ENCODE measurements at places on chromosomes 6 and 20.

GRCh38 chr6:123769431-123769830 is 34.2 kb upstream of the NKAIN2 start:
- no peak for DNase-seq

GRCh38 chr20:44692932-44693480 is 22.2 kb upstream of the CCN5 start:
- no peak for DNase-seq

- DNase-seq = no peak
Observed at GRCh38 chr6:47788498-47788884, 6.7 kb downstream of the OPN5 start.

DNA sequence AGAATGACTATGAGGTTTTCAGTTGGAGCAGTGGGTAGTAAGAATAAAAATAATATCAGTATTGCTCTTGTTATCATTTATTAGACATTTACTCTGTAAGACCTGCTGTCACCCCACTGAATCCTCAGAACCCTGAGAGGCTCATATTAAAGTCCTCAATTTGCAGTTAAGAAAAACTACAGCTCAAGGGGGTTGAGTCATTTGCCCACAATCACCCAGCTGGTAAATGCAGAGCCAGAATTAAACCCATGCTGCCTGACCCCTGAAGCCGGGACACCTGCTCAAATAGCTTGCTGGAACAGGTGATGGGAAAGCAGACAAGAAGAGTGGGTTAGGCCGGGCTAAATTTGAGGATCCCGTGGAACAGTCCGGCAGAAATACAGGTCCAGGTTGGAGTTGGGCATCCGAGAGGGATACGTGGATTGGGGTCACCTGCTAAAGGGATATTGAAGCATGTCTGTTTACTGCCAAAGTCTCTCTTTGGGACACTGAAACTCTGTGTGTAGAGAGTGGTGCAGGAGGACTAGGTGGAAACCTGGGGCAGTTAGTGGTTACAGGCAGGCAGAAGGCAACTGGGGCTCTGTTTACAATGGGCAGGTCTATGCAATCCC is 344.1 kb downstream of the CDC5L start:
- DNase-seq = no peak

DNA sequence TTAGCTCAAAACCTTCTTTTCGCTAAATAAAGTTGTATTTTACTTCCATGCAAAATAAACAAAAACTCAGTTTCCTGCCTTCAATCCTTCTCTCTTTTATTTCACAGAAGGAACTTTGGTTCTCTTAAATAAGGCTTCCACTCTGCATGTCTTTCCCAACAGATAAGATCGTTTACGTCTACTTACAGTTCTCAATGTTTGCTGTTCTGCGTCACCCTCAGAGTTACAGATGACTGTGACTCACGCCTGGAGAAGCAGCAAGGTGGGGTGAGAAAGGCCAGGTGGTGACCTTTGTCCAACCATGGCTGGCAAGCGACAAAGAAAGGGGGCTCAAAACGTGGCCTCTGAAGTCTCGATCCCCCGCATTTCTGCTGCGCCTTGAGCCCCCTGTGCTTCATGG is 51.4 kb upstream of the RPS6KA2 start:
- no peak for DNase-seq

DNA sequence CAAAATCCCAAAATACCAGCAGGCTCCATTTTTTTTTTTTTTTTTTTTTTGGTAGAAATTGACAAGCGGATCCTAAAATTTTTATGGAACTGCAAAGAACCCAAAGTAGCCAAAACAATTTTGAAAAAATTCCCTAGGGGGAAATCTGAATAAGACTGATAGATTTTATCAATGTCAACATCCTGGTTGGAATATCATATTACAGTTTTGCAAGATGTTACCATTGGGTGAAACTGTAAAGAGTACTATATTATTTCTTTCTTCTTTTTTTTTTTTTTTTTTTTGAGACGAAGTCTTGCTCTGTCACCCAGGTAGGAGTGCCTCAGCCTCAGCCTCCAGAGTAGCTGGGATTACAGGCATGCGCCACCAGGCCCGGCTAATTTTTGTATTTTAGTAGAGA is 29.4 kb upstream of the BEND3 start:
- DNase-seq = no peak

DNA sequence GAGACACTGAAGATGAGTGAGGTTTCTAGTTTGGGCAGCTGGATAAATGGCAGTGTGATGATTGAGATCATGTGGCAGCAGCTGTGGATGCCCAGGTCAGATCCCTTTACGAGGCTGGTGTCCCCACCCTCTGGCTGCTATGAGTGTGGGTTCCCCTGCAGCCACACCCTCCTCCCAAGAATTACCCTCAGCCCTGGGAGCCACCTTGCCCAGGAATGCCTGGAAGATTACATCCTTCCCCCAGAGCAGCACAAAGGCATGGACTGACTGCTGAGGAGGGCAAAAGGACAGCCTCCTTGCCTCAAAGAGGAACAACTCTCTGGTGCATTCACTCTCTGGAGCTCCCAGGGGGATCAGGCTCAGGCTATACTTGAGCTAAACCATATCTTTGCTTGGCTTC is 15.0 kb upstream of the PKHD1 start:
- DNase-seq = no peak

DNA sequence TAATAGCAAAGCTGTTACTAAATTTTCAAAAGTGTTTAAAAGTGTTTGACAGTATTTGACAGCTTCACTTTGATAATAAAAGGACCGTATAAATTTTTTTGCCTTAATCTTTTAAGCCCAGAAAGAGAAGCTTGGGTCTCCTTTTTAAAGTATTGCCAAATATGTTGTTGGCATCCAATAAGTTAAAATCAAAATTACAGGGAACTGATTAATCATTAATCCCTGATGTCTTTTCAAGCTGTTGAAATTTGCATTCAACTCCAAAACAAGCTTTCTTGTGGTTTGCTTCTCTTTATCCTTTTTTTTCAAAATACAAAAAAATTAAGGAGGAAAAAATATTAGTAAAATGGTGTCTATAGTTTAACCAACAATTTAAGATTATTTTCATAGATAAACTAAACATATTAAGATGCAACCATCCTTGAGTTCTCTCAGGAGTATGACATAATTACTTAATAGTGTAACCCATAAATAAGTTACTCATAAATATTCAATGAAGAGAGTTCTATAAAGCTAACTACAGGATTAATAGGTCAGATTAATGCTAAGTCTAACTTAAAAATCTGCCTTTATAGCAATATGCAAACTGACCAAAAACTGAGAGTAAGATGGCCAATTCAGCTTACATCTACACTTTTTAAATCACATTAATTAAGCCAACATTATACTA is 27.0 kb upstream of the CALHM6 start:
- DNase-seq = no peak

GRCh38 chr6:3737831-3738210 is 13.7 kb downstream of the PXDC1 start:
- DNase-seq = no peak

DNA sequence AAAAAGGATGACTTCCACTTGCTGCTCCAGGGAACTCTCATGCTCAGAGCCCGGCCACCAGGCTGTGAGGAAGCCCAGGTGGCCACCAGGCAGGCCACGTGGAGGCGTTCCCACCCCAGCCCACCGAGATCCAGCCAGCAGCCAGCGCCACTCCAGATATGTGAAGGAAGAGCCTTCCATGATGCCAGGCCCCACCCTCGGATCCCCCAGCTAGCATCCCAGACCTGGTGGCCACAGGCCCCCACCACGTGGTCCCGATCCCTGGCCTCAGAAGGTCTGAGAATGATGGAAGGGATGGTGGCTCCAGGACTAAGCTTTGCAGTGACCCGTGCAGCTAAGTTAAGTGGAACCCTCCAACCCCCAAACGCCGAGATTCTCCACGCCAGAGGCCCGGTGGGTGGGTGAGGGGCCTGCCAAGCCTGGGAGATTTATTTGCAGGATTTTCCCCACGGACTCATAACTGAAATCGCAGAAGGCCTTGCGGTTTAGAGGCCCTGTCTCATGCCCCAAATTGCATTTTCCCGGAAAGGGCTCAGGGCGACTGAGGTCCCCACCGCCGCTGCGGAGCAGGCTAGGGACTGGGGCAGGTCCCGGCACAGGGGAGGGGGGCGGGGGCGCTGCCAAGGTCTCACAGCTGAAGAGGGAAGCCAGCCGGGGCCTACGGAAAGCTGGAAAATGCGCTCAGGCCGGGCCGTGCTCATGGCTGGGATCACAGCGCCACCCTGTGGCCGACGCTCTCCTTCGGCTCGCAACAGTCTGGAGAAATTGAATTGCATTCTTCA is 31.1 kb upstream of the CST7 start:
- DNase-seq = peak; percentile 32

- no peak for DNase-seq
Observed at GRCh38 chr6:4394786-4395185, 259.4 kb upstream of the ECI2 start.

- DNase-seq = no peak
Observed at GRCh38 chr6:5142915-5143314, 57.8 kb downstream of the PPP1R3G start.

DNA sequence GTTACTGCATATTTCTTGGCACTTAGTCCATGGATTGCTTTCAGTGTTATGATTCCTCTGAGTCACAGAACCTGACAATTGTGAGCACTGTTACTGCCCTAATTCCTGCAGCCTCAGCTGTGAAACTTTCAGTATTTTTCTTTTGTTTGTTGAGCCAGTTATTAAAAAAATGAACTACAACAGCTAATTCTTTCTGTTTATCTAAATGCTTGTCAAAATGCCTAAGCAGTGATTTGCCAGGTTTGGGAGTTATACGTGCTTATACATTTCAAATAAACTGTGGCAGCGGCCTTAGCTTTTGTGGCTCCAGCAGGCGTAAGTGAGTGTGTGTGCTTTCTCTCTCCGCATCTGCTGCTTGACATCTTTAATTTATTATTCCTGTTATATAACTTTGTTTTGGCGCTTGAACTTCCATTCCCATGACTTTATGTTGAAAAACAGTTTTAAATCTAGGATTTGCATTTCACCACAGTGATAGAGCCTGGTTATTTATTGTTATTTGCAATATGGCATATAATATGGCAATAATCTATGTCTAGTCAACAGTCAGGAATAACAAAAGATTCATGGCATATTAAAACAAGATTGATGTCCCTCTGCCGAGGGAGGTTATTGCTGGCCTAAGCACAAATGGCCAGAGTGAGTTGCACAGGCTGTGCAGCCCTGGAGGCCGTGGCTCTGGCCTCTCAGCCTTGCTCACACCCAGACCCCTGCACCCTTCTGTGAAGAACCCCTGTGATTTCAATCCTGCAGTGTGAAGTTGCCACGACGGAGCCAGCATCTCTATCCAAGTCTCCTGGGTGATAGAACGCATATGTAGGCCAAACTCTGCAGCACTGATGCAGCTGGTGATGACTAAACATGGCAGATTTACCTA is 303.4 kb downstream of the THBS2 start:
- DNase-seq = no peak

DNA sequence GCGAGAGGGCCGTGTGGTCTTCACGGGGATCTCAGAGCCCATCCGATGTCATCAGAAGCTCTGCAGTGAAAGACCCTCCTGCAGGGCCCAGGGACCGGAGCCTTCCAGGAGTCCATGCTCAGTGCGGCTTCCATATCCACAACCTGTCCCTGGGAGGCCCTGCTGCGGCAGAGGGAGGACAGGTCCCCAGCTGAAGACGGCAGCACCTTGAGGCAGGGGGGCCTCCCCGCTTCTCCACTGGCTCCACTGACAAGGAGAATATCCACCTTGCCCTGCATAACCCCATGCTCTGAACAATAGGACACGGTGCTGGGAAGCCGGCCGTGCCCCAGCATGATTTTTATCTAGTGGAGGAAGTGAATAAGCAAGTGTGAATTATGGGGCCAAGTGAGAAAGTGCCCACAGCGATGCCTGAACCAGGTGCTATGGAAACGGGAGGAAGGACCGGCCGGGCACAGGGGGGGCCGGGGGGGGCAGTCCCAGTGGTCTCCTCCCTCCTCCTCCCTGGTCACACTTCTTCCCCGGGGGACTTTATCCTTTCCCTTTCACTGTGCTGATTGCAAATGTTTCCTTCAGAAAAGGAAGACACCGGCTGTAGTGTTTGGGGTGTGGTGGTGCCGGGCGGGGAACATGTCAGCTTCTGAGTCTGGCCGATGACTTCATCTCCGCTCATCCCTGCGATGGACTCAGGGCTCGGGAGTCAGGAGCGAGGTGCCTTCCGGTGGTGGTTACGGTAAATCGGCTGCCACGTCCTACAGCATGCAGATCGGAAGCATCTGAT is 225.1 kb downstream of the ERMARD start:
- DNase-seq = no peak

- DNase-seq = no peak
Observed at GRCh38 chr6:1406306-1407072, 17.1 kb downstream of the FOXF2 start.

GRCh38 chr6:105900125-105900937 is 185.8 kb upstream of the PRDM1 start:
- no peak for DNase-seq

DNA sequence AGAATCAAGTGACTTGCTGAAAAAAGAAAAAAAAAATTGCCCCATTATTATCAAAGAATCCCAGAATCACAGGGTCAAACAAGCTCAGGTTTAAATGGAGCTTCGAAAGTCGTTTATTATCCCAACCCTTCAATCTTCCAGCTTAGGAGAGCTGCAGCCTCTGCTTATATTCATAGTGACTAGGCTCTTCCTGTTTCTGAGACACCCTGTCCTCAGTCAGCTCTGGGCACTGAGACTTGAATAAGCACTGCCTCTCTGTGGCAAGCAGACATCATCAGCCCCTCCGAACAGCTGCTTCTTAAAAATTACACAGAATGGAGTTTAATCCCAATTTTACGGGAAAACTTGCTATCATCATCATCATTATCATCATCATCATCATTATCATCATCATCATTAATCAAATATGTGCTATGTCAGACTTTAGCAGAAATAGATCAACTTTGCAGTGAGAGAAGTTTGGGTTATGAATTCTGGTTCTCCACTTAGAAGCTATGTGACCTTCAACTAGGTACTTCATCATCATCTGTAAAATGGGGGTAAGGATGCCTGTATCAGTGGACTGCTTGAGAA is 614.0 kb upstream of the SYNCRIP start:
- DNase-seq = no peak

DNA sequence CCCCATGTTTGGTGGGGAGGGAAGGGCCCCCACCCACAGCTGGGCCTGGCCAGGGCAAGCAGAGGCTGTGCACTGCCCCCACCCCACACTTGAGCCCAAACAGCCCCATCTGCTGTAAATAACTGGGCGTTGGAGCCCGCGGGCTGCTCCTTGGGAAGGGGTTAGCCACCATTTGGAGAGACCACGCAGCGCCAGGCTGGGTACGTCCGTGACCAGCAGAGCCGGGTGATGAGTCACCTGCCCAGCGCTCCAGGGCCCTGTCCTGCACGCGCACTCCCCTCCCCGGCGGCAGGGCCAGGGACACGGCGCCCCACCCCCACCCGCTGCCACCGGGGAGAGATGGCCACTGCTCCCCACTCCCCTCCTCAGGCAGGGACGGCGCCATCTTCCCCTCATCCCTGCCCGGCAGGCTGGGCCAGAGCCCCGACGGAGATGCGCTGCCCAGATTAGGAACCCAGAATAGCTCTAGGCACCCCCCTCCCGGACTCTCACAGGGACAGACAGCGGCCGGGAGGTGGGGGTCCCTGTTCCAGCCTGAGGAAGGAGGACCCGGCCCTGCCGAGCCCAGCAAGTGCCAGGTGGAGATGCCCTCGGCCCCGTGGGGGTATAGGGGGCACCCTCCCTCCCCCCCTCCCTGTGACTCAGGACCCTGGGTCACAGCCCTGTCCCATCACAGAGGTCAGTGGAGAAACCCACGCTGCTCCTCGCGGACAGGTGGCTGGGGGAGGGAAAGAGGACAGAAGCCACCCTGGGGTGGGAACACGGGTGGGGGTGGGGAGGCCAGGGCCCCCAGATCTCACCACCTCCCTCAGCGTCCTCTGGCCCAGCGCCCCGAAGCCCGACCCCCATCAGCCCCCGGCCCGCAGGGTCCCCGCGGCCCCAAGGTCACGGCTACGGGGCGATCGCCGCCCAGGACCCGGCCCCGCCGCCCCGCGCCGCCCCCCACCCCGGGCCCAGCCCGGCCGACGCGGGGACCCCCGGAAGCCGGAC is 642 bp downstream of the EEF1A2 start:
- no peak for DNase-seq
